ENCODE measurements at places on chromosomes 1 and 21.

DNA sequence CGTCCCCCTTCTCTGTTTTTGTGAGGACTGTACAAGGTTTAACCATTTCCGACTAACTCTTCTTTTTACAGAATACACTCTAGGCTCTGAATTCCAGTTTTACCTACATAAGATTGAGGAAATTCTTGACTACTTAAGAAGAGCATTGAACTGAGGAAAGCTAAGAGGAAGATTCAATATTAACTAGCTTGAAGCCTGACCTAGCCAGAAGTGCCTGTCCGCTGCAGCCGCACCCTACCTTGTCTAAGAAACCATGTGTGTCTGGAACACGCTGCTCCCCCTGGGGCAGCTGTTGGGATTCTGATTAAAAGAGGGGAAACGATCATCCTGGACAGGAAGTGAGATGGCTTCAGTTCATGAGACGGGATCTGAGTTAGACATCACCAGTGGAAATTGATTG is 28.9 kb downstream of the CA6 start:
- no peak for DNase-seq

- no peak for DNase-seq
Observed at GRCh38 chr21:42655796-42656770, 2.7 kb downstream of the PDE9A start.

DNA sequence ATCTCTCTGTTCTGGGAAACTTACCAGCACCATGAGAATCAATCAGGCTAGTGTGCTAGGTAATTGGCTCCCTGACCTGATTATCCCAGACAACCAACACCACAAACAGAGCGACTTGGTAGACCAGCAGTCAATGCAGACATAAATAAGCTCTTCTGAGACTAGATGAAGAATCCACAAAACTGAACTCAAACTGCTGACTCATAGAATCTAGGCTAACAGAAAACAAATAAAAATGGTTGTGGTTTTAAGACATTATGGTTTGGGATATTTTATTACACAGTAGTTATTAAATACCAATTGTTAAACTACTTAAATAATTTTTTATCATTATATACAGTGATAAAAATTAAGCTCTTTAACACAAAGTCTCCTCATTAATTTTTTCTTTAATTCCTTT is 535.7 kb downstream of the COL11A1 start:
- no peak for DNase-seq

GRCh38 chr1:150688763-150689162 is 8.2 kb downstream of the GOLPH3L start:
- peak; percentile 72 for DNase-seq

DNA sequence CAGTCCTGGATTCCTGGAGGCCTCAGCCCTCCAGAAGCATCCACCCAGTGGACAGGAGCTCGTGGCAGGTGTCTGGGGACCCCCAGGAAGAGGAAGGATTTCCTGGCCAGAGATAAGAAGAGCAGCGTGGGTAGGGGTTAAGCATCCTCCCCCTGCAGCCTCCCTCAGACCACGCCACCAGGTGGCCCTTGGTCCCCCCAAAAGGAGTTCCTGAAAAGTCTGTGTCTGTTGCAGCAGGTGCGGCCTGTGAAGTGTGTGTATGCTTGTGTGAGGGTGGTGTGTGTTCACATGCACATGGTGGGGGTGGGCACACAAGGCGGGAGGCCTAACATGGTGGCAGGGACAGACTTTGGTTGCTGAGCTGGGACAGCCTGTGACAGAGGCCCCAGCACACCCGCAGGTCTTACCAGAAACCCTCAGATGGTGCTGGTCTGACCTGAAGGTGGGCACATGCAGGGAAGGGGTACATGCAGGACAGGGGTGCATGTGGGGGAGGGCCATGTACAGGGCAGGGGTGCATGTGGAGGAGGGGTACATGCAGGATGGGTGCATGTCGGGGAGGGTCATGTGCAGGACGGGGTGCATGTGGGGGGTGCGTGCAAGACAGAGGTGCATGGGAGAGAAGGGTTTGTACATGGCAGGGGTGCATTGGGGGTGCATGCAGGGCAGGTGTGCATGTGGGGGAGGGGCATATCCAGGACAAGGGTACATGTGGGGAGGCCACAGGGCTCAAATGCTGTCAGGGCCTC is 18.2 kb upstream of the RUNX3 start:
- no peak for DNase-seq

GRCh38 chr1:94898491-94899385 is 28.2 kb downstream of the CNN3 start:
- DNase-seq, result no peak

Data from foreskin melanocyte (primary cell).